ENCODE measurements at places on chromosomes 2 and 18.

DNA sequence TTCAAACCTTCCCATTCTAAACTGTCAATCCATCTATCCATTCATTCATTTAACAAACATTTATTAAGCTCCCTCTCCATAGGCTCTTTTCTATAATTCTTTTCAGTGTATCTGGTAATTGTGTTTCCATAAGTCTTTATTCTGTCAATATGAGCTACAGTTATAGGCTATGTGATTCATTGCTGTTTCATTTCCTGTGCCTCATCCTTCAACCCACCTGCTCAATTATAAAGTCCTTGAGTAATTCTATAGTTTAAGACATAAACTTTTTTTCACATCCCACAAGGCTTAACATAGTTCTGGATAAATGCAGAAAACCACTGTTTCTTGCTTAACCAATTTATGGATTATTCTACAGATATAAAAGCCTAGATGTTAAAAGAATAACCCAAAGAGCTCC, 84.2 kb upstream of the PIK3C3 start:
- DNase-seq: no peak

DNA sequence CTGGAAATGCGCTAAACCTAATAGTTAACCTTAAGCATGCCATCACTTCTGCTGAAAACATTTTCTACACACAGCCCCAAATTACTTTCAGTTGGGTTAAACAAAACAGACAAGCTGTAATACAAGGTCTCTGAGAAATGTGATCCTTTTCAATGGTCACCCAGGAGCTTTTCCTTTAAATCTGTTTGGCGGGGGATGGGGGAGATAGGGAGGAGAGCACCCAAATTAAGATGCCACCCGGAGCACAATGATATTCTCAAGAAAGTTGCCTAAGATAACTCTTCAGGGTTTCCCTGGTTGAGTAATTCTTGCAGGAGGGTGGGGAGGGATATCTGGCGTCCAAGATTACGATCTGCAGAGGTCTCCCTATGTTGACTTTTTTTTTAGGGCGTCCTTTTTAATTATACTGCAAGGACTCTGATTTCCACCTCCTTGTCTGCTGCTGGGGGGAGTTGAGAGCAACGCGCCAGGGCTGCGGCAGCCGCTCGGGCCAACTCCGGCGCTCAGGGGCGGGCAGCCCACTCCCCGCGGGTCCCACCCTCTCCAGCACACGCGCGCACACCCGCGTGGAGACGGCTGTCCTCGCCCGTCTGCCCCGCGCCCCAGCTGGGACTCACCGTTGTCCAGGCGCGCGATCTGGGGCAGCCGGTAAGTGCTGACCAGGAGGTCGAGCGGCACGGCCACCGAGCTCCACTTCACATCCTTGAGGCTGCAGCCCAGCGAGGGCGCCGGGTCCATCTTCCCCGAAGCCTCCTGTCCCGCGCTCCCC, 807 bp downstream of the GAREM1 start:
- DNase-seq: no peak

- no peak for DNase-seq
Observed at GRCh38 chr2:160246356-160246755, 46.3 kb upstream of the ITGB6 start.

DNA sequence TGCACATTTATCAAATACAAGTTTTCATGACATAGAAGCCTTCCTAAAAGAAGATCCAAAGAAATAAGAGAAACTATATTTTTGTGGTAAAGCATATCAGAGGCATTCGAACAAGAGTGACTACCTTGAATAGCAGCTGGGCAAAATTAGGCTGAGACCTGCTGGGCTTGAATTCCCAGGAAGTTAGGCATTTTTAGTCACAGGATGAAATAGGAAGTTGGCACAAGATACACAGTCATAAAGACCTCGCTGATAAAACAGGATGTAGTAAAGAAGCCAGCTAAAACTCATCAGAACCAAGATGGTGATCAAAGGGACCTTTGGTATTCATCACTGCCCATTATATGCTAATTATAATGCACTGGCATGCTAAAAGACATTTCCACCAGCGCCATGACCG, 1302.3 kb upstream of the NRXN1 start:
- no peak for DNase-seq

DNA sequence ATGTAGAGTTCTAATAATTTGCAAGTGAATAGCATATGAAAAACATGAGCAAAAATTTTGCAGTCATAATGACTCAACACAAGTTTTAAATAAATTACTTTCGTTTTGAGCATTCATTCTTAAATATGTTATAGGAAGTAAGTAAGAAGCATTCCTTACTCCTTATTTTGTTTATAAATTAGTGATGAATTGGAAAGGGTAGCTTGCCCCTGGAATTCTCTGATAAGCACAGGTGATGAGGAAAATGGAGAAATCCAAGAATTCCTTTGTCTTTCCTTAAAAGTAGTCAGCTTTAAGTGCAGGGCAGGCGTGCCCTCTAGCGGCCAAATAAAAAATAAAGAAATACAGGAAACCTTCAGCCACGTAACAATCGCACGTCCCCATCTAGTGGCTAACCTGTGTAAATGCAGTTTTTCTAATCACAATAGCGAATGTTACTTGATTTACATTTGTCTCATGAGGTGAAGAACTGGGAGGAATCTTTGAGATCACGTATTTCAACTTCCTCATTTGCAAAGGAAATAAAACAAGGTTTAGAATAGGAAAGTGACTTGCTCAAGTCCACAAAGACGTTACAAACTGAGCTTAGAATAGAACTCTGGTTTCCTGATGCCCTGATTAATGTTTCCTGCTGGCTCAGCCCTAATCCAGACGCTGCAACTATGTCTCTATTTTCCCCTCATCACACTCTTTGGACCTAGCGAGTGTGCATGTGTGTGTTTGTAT, 47.2 kb upstream of the ZNG1B start:
- peak; percentile 76 for DNase-seq

DNA sequence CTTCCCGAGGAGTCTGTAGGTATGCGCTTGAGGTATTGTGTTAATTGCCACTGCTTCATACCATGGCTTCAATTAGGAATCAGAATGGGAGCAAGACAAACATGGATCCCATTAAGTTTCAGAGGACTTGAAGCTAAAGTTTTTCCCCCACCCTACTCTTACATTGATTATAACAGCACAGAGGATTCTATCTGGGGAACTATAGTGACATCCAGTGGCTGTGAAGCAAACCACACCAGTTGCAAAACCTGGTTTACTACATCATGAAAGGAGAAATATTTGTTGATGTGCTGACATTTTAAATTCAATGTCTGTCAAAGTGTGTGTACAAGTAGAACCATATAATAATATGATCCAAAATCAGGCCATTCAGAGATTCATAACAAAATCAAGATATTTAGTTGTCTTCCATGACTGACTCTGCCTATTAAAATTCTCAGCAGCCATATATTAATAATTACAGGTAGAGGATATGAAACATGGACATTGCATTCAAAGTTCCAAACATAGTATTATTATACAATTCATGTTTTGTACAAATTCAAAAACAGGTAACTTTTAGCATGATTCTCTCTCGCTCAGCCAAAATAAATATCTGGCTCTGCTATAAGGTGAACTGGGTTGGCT, 82.9 kb downstream of the GRB14 start:
- DNase-seq: no peak

- DNase-seq: no peak
Observed at GRCh38 chr2:215059724-215060123, 78.7 kb downstream of the ABCA12 start.

GRCh38 chr2:36650031-36650829, 46.3 kb upstream of the VIT start:
- no peak for DNase-seq

GRCh38 chr2:223235986-223236385, 184.0 kb downstream of the KCNE4 start:
- no peak for DNase-seq

DNA sequence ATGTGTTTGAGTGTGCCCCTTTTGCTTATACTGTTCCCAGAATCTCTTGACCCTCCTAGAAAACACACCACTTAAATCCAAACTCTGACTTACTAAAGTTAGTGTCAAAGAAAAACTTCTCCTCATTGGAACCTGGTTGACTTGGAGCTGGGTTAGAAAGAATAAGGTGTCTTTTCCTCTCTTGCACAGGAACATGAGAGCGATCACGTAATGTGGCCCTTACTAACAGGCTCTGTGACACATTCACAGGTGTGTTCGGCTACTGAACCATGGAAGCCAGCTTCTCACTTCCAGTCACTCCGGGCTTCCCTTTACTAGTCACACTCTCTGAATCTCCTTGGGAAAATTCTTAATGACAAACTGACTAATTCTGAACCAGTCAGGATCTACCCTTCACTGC, 5.4 kb upstream of the POU3F3 start:
- DNase-seq: no peak

DNA sequence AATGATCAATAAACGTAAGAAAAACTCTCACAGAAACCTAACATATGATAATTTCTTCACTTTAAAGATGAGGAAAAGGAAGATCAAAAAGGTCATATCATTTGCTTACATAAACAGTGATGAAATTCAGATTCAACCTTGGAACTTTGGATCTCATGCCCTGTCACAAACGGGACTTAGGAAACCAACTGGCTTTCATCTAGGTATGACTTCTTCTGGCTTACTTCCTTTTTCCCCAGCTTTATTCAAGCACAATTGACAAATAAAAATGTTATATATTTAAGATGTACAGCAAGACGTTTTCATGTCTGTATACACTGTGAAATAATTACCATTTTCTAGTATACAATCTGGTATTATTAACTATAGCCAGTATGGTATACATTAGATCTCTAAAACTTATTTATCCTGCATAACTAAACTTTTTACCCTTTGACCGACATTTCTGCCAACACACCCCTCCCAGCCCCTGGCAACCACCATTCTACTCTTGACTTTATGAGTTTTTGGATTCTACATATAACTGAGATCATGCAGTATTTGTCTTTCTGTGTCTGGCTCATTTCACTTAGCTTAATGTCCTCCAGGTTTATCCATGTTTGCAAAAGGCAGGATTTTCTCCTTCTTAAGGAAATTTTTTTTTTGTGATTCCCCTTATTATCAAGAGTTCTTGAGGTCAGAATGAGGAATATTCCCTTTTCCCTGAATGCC, 46.0 kb upstream of the COBLL1 start:
- DNase-seq: no peak

DNA sequence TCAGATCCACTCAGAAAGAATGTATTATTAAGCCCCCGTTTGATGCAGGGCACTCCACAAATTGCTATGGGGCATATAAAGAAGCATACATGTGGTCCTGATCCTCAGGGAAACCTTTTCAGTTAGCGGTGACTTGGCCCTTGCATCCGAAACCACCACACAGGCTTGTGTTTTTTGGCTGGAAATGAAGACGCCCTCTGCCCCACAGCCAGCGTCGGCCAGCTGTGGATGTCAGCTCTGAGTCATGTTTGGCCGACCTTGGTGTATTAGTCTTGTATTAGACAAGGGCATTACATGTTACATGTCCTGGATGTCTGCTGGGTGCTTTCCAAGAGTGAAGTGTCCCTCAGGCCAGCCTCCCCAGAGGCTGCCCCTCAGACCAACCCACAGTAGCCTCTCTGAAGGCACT, 107.6 kb upstream of the MAP3K20 start:
- DNase-seq: no peak

DNA sequence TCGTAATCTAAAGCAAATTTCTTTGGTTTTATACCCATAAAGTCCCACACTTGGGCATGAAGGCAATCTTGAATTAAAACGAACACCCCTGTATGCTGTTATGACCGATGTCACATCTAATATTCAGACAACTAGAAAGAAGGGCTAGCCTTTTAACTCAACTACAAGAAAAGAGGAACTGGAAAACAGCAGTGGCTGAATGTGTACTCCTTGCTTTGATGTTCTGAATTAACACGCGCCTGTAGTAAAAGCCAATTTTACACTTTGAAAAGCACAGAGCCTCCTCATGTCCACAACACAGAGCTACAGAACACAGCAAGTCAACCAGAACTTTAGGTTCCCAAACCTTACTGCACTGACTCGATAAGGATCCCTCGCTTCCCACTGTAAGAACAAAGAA, 147.6 kb downstream of the HDAC4 start:
- DNase-seq: no peak

DNA sequence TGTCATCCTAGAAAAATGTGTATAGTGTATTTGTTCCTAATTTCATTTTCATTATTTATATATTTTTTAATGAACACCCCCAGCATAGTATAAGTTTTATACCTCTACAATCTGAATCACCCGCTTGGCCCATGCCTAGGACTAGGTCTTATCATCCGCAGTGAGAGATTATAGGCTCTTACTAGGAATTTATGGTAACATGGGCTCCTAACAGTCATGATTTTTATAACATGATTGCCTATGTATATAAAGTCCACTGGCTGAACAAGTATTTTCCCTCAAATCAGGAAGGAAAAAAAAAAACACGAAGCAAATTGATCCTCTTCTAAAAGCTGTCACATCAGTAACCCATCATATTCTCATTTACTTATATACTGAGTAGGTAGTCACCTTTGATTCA, 666.1 kb upstream of the NRXN1 start:
- DNase-seq: no peak

- DNase-seq: no peak
Observed at GRCh38 chr2:202135091-202135874, 62.2 kb downstream of the KIAA2012 start.

DNA sequence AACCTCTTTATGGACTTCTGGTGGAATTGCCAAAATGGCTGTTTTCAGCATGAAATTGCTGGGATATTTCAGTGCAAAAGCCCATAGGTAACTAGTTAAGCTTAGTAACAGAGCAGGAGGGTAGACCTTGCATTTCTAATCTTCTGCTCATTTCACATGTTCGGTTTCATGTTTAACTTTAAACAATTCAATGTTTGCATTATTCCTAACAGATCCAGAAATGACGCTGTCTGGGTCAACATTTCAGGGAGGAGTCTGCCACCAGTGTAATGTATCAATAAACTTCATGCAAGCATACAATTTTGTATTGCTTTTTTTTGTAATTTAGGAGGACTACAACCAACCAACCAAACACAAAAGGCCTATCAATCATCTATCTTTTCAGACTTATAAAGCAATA, 22.4 kb downstream of the CABYR start:
- DNase-seq: no peak

DNA sequence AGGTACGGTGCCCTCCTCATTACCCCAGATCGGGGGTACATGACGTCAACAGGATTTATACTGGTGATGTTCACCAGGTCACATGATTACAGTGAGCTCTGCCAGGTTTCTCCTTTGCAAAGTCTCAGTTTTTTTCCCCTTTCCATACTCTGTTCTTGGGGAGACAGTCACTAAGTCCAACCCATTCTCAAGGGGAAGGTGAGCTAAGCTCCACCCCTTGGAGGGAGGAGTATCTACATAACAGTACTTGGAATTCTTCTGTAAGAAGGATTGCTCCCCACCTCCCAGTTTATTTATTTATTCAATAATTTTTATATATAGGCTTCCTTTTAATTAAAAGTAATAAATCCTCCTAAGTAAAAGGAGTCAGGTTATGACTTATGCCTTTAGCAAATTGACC, 34.1 kb upstream of the SOS1 start:
- no peak for DNase-seq

- no peak for DNase-seq
Observed at GRCh38 chr2:44582363-44583008, 220.7 kb downstream of the CAMKMT start.

DNA sequence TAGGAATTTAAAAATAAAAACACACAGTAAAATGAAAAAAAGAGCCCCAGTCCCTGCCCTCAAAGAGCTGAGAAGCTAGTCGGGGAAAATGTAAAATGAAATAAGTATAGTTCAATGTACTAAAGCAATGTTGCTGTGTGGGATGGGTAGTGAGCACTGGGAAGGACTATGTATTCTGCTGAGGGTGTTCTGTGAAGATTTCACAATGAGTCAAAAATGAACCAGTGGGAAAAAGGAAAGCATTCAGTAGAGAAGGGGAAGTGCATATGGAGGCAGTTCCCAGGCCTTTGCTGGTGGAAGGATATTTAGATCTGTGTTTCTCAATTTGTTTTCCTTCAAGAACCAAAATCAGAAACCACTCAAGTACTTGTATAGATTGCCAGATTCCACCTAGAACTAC, 1094.7 kb upstream of the KLHL29 start:
- DNase-seq: no peak
